ENCODE measurements at places on chromosomes 5 and 9.

GRCh38 chr9:127452691-127453090 lies 1.4 kb downstream of the LRSAM1 start:
- DNase-seq = no peak

GRCh38 chr5:34666392-34667080 lies 10.4 kb downstream of the RAI14 start:
- DNase-seq = no peak

- DNase-seq = no peak
Measured at GRCh38 chr5:104172976-104173375, 610.4 kb upstream of the NUDT12 start.

GRCh38 chr9:113879911-113880310 lies 3.8 kb downstream of the ZNF618 start:
- no peak for DNase-seq

- no peak for DNase-seq
Measured at GRCh38 chr9:133975511-133975910, 16.6 kb downstream of the VAV2 start.

DNA sequence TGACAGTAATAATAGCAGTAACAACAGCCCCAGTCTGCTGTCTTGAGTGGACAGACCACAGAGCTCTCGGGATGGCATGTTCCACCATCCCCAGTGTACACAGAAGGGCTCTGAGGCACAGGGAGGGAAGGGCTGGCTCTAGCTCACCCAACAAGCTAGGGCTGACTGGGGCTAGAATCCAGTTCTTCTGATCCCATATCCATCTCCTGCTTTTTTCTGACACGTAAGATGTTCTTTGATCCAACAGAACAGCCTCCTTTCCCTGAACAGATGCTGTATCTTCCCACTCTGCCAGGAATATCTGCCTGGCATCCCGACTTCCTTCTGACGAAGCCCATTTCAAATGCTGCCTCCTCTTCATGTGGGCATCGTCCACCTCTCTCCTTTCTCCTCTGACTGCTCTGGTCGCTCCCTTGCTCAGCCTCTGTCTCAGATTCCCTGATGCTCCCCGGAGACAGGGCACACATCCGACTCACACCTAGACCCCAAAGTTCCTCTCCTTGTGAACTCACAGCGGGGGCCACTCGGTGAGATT lies 43.6 kb upstream of the CLK4 start:
- no peak for DNase-seq

GRCh38 chr9:133536536-133536935 lies 2.0 kb downstream of the ADAMTSL2 start:
- DNase-seq = no peak

- DNase-seq = no peak
Measured at GRCh38 chr5:128397876-128398275, 140.2 kb downstream of the FBN2 start.

GRCh38 chr9:98995059-98995671 lies 51.5 kb downstream of the COL15A1 start:
- DNase-seq = no peak

DNA sequence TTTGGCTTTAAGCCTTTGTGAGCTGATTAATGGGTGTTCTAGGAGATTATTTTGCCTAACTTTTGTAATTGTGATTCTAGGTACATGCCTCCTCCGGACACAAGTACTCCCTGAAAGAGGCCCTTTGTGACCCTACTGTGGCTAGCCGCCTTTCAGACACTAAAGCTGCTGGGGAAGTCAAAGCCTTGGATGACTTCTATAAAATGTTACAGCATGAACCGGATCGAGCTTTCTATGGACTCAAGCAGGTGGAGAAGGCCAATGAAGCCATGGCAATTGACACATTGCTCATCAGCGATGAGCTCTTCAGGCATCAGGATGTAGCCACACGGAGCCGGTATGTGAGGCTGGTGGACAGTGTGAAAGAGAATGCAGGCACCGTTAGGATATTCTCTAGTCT lies 13.6 kb downstream of the ITGA1 start:
- DNase-seq = no peak

DNA sequence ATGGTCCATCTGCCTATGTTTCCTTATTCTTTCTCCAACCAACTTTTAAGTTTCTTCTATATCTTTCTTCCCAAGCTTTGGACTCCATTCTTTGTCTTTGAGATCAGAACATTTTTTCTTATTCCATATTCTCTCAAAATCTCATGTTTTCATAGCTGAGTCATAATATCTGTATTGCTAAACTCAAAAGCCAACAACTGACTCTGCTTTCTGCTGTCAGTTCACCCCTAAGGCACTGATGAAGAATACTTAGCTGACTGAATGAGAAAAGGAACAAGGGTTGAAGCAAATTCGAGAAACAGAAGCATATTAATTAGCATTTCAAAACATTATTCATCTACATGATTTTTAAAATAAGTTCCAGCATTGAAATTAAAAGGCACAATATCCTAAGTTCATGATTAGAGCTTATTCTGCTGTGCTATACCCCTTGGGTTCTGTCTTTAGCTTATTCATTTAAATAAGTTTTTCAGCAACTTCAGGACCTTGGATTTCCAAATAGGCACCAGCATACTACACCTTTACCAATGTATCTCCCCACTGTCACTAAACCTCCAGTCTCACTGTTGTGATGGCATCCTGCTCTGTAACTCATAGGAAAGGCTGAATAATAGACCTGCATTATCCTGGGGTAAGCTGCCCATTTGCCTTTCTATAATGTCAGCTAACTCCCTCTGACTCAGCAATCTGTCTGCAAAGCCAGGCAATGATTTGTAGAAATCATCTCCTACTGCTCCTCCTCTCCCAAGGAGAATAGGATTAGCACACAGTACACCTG lies 49.9 kb upstream of the C5orf46 start:
- no peak for DNase-seq

GRCh38 chr9:91085517-91086291 lies 276.0 kb downstream of the AUH start:
- no peak for DNase-seq

DNA sequence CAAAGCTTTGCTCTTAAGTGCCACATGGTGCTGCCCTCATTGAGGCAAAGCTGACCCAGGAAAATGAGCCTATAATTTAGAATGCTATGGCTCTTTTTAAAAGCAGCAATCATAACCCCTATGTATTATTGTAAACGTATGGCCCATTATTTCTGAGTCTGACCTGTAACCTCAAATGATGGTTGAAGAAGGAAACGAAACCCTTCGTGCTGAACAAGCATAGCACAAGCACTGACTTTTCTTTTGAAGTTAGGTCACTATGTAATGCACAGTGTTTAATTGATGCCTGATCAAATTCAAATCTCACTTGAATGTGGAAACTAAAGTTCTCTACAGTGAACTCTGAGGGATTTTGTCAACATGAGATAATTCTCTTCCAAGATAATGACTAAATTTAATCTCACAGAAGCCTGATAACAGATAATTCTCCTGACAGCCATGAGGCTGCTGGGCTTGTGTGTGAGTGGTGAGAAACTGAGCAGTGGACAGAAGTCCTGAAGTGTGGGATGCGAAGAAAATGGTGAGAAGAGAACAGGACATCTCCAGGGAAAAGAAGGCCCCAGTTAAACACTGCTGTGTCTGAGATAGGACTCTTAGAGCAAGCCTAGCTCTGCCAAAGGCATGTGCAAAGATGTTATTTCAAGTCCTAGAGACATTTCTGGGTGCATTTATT lies 226.9 kb downstream of the MAN2A1 start:
- no peak for DNase-seq

DNA sequence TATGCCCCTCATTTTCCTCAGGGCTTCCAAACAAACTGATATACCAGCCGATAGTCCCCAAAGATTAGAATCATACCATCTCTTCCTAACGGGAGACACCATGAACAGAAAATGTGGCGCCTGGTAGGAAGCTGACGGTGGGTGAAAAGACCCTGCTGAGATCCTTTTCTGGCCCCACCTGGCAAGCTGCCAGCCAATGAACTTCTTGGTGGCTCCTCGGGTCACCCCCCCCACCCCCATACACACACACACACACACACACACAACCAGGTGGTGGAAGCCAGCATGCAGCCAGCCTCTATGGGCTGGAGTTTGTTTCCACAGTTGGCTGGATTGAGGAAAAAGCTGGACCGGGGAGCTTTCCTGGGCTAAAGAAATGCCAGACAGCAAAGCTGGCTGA lies 4.8 kb upstream of the CCIN start:
- DNase-seq = no peak

Measured in activated T-cell treated with anti-CD3 and anti-CD28 coated beads, Interleukin-2, amount 50 U/mL, for 72 hours (primary cell).